Activated CD4-positive, CD25-positive, alpha-beta regulatory T cell treated with anti-CD3 and anti-CD28 coated beads, Interleukin-2, amount 50 U/mL, for 24 hours (primary cell): ENCODE measurements at places on chromosomes 4 and X.

DNA sequence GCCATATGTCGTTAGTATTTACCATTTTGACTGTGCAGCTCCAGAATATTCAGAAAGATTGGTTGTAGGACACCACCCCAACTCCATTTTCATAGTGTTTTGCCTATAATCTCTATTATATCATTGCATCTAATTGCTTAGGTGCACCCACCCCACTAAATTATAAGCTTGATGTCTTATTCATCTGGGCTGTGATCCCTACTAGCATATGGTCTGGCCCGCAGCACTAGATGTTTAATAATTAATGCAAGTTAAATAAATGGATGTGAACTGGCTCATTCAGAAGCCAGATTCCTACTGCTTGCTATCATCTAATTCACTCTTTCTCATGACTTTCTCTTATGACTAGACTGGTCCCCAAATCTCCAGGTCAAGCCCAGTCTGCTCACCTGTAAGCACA, 143.5 kb downstream of the RELL1 start:
- no peak for ATAC-seq

- no peak for ATAC-seq
Observed at GRCh38 chr4:3797831-3798790, 31.9 kb downstream of the ADRA2C start.

DNA sequence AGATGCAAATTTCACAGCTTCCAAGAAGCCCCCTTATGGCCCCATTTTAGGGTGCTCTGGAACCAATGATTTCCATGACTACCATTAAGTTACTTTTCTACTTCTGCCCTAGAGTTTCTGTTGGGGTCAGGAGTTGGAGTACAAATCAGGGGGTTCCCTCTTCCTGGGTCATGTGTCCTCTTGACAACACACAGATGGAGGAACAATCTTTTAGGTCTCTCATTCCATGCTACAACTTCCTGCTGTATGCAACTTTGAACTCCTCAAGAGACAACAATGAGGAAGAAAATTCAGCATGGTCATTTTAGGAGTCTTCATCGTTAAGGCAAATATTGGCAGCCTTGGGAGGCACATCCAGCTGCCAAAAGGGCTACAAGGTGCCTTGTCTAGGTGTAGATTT, 79.7 kb downstream of the SEL1L3 start:
- ATAC-seq, result no peak

- ATAC-seq, result no peak
Observed at GRCh38 chr4:117447925-117448324, 362.5 kb upstream of the TRAM1L1 start.

- ATAC-seq, result no peak
Observed at GRCh38 chr4:118158763-118159375, 124.6 kb downstream of the NDST3 start.

- no peak for ATAC-seq
Observed at GRCh38 chr4:48331577-48332330, 9.6 kb upstream of the SLAIN2 start.

DNA sequence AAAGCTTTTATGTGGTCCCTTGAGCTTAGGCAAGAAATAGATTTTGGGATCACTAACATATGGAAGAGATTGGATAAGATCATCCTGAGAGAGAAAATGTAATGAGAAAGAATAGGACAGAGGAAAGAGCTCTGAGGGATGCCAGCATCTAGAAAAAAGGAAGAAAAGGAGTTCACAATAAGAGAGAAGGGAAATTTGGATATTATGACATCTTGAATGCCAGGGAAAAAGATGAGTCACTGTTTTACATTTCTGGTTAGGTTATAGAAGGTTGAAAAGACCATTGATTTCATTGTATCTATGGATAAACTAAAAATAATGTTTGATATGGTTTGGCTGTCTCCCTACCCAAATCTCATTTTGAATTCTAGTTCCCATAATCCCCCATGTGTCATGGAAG, 208.5 kb downstream of the MAD2L1 start:
- no peak for ATAC-seq

DNA sequence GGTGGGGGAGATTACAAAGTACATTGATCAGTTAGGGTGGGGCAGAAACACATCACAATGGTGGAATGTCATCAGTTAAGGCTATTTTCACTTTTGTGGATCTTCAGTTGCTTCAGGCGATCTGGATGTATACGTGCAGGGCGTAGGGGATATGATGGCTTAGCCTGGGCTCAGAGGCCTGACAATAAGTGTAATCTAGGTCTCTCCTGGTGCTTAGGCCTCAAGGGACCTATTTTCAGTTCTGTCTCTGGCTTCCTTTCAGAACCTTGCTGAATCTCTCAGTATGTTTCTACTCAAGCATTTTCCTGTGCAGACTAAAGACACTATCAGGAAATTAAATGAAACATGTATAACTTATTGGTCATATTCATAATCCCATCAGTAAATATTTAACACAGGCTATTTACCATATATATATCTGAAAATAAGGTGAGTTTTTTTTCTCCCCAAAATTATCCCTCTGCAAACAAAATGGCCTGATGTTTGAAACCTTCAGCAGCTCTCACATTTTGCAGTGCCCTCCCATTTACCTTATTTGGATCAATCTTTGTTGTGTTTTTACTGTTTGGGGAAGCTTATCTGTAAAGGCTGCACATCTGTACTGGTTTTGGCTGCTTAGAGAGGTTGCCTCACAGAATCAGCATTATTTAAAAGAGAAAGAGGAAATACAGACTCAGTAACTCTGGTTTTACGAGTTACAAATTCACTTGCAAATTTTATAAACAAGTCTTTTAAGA, 2.3 kb upstream of the ZCCHC4 start:
- no peak for ATAC-seq

- ATAC-seq, result no peak
Observed at GRCh38 chrX:69055193-69055592, 110.1 kb downstream of the PJA1 start.

DNA sequence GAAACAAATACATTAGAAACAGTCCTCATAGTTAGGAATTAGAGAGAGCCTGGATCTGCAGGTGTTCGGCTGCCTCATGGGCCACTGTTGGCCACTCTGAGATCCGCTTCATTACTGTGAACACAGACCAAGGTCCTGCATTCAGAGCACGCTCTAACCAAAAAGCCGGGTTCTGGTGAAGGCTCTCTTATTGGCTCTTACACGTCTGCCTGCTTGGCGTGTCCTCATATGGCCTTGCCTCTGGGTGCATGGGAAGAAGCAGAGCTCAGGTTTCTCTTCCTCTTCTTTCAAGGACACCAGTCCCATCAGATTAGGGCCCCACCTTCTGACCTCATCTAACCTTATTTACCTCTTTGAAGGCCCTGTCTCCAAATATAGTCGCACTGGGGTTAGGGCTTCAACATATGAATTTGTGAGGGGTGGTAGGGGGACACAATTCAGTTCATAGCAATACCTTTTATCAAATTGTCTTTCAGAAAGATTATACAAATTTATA, 37.1 kb upstream of the ELF2 start:
- no peak for ATAC-seq

DNA sequence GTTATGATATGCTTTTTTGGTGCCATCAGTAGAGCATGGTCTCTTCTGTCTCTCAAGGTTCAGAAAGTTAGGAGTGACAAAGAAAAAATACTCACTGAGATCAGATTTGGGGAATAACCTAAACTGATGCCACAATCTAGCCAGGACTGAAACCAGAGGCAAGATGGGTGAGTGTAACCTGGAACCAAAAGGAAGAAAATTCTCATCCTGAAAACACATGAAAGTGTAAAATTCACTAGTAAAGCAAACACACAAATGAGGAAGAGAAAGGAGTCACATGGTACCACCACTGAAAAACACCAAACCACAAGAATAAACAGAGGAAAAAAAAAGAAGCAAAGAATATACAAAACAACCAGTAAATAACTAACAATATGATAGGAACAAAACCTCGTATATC, 96.4 kb downstream of the ANXA10 start:
- ATAC-seq, result no peak

- ATAC-seq, result no peak
Observed at GRCh38 chr4:153427363-153428071, 38.6 kb upstream of the TMEM131L start.
